ENCODE measurements at places on chromosomes 4 and X.

GRCh38 chr4:121950212-121950679, 1.6 kb downstream of the TRPC3 start:
- peak; percentile 66 for DNase-seq

GRCh38 chr4:17490575-17491059, 21.3 kb downstream of the QDPR start:
- DNase-seq = no peak

DNA sequence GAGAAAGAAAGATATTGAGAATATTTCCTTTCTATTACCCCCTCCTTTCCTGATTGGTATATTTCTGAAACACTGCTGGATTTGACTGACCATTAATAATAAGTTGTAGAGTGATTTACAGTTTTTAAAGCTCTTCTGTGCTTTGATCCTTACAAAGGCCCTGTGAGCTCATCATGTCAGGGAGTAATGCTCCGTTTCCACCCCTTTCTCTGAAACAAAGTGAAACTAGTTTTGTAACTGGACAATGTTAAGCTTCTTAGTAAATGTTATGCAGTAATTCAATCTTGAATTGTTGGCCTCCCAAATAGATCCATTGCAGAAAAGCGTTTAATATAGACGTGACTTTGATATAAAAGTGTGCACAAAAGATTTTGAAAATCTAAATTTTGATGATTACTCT, 190.1 kb upstream of the GNPDA2 start:
- no peak for DNase-seq

DNA sequence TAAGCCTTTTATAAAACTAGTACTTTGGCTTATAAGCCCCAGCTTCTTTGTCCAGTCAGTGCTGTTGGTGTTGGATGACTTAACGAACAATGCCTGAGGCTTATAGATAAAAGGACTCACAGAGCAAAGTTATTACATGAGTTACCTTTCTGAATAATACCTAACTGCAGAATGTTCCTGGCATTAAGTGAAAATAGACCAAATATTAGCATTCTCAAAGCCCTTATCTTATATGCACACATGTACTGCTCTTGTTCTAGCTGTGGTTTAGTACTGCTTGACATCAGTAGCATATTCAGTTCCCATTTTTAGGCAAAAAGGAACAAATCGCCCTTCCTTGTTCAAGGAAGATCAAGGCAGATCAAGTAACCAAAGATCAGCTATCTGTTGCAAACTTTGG, 131.6 kb downstream of the ZNF330 start:
- DNase-seq = no peak

GRCh38 chr4:5724377-5724776, 13.4 kb downstream of the EVC start:
- peak; percentile 22 for DNase-seq
